ENCODE measurements at places on chromosomes 6 and 20.

DNA sequence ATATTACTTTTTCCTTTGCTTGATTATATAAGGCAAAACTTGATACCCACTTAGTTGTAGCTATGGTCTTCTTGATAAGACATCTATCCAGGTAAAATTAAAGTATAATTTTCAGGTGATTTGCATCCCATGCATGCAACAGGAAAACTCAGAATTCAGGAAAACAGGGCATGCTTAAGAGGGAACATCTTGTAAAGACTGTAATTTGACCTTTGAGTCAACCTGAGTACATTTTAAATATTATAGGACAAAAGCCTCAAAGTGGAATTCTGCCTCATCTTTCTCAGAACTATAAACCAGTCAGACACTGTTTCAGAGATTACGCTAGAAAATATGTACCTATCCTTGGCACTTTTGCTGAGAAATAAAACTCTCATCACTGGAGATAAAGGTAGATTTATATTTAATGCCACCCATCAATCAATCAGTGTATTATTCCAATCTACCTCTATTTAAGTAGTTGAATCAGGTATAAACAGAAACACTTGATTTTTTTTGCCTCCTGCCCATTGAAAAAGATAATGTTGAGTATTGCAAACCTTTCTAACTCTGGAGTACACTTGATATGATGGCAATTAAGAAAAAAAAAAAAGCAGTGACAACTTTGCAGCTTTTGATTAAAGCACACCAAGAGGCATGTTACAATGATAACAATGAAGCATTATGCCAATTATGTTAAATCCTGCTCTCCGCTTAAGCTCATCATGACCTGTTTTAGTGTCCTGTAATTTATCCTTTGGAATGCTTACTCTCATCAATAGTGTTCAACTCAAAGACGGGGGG lies 2.8 kb downstream of the CITED2 start:
- no peak for DNase-seq

- no peak for DNase-seq
These were observed 396.2 kb downstream of the UTRN start for GRCh38 chr6:144681334-144681733.

GRCh38 chr20:59374261-59374660 lies 73.8 kb downstream of the EDN3 start:
- no peak for DNase-seq

GRCh38 chr6:39649996-39650395 lies 75.2 kb downstream of the KIF6 start:
- DNase-seq, result no peak

- DNase-seq, result no peak
These were observed 52.4 kb downstream of the IPCEF1 start for GRCh38 chr6:154304191-154304590.

GRCh38 chr6:109944448-109944847 lies 33.7 kb upstream of the GPR6 start:
- DNase-seq, result no peak

DNA sequence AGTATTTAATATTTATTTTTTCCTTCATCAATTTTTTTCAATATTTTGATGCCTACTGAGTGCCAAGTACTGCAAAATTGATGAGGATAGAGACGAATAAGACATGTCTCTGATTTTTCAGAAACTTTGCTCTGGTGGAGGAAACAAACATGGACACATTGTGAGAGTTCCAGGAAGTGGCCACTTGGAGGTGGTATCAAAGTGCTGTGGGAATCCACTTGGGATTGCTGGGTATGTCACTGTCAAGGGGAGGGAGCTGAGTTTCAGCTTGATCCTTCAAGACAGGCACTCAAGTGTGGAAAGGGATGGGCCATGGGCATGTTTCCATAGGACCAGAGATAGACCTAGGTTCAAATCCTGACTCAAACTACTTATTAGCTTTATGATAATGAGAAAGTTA lies 24.5 kb upstream of the ABCC10 start:
- no peak for DNase-seq

DNA sequence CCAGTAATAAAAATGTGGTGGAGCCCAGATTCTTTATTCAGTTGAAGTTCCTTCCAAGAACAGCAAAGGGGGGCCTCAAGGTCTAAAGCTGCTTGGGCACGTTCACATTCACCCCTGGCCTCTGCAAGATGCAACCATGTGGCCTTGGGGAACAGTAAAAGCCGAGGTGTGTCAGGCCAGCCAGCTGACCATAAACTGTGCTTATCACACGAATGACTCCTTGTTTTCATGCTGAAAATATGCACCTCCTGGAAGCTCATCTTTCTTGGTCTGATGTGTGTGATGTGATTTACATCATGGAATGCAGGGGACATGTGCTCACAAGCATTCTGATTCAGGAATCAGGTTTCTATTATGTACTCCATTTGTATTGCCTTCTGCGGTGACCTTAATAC lies 211.6 kb upstream of the MARCKS start:
- no peak for DNase-seq

- no peak for DNase-seq
These were observed 19.0 kb upstream of the PREX1 start for GRCh38 chr20:48846516-48847492.

- DNase-seq, result no peak
These were observed 21.1 kb upstream of the ROS1 start for GRCh38 chr6:117446861-117447260.

GRCh38 chr6:129890164-129890563 lies 29.0 kb upstream of the TMEM244 start:
- DNase-seq, result no peak

DNA sequence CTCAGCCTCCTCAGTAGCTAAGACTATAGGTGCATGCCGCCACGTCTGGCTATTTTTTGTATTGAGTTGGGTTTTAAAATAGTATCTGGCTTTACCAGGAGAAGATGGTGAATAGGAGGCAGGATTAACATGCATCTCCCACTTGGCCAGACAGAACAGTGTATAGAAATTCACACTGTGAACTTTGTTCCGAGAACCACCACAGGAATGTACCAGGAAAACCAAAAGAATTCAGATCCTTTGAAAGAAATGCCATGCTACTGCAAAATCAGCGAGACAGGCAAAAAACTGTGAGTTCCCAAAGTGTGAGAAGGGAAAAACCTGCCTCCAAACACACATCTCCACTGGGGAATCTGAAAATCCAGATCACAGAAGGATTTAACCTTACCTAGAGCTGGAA lies 327.6 kb downstream of the NKAIN2 start:
- DNase-seq, result no peak

DNA sequence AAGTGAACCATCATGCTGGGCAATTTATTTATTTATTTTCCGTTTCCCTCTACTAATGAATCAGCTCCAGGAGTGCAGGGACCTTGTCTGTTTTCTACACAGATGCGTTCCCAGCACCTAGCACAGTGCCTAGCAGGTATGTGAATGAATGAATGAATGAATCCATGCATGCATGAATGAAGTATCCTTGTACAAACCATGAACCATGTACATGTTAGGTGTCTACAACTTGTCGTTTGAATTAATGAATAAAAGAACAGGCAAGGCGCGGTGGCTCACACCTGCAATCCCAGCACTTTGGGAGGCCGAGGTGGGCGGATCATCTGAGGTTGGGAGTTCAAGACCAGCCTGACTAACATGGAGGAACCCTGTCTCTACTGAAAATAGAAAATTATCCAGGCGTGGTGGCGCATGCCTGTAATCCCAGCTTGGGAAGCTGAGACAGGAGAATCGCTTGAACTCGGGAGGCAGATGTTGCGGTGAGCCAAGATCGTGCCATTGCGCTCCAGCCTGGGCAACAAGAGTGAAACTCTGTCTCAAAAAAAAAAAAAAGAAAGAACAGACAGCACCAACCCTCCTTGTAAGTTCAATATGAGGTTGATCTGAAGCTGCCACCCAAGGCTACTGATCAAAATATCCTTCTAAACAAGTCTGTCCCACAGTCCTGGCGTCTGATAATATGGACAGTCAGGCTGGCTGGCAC lies 27.3 kb upstream of the SLC9A8 start:
- DNase-seq, result no peak

GRCh38 chr6:137702791-137703424 lies 164.2 kb upstream of the TNFAIP3 start:
- no peak for DNase-seq

DNA sequence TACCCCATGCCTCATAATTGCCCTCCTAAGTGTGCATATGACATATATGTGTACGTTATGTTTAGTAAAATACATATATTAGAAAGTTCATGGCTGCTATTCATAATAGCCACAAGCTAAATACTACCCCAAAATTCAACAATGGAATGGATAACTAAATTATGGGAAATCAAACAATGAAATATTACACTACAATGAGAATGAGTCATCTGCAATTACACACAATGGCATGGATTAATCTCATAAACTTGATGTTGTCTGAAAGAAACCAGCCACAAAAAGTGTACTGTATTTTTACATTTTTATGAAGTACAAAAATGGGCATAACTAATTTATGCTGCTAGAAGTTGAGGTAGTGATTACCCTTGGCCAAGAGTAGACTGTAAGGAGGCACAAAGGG lies 477.0 kb downstream of the HAO1 start:
- no peak for DNase-seq

GRCh38 chr6:89308525-89309395 lies 6.3 kb downstream of the GABRR2 start:
- DNase-seq, result no peak

DNA sequence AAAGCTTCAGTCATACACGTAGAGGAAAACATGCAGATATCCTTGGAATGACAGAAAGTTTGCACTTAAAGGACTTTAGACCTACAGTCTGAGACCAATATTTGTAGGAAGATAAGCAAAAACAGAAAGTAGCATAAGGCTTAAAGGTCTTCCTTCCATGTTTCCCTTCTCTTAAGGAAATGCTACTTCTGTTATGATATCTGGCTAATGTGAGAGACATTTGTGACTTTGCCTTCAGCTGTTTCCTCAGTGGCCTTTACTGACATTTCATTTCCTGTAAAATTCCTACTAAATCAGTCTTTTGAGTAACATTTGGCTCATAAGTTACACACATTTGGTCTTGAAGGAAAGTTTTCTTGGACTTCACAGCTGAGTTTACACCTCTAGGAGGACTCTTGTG lies 713.4 kb downstream of the TBC1D32 start:
- no peak for DNase-seq

DNA sequence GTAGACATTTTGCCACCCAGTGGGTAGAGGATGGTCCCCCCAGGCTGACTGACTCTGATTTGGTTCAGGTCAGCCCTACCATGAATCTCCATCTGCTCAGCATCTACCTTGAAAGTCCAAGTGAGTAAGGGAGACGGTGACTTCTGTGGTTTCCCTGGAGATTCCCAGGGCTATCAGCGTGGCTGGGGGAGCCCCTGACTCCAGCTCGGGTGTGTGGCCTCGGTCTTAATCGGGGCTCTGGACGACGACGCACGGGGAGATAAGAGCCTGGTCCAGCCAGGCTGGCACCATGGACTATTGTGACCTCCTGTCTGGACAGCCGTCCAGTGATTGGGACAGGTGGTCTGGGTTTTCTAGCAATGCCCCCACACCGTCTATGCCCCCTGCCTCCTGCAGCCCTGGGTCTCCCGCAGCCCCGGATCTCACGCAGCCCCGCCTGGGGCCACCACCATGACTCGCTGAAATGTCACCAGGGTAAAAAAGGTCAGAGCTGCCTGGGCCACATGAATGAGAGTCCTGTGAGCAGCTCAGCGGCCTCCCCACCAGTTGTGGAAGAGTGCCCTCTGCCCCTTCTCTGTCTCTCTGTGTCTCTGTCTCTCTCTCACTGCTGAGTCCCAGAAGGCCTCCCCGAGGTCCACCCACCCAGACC lies 47.1 kb upstream of the GATA5 start:
- no peak for DNase-seq

DNA sequence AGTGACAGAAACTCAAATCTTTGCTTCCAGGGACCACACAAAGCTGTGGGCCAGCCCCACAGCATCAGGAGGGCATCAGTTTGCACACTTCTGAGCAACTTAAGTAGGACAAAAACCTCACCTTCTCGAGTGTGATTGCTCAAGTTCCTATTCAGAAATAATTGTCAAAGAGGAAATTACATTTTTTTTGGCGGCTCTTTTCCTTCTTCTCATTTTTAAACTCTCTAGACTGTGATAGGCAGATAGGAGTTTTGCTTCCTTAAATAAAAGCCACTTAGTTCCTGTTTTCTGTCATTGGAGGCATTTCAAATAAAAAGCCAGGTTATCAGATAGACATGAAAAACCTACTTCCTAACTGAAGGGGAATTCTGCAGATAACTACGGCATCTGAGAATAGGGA lies 11.2 kb upstream of the TAGAP start:
- no peak for DNase-seq

- no peak for DNase-seq
These were observed 6.4 kb downstream of the CFB start for GRCh38 chr6:31952140-31952805.

GRCh38 chr20:16007962-16008361 lies 565.3 kb downstream of the KIF16B start:
- DNase-seq, result no peak

- no peak for DNase-seq
These were observed 184.6 kb downstream of the ESR1 start for GRCh38 chr6:151992091-151992490.

GRCh38 chr6:167825332-167826229 lies 1.1 kb upstream of the AFDN start:
- no peak for DNase-seq

DNA sequence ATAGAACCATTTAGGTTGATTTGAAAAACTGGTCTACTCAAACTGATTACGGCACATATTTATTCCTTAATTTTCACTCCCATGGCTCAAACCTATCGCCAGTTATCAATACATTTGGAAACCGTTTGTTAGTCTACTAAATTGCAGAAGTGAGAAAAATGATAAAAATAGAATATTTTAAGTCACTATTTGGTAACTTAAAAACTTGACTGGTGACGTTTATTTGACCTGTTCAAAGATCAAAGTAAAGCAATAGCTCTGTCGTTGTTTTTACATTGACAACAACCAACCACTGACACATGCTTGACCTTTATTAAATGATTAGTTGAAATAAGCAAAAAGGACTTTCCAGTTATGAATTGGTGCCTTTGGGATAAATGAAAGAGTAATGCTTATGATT lies 402.9 kb upstream of the MAP3K7 start:
- no peak for DNase-seq

- DNase-seq, result no peak
These were observed at the start of gene SIGLEC1 for GRCh38 chr20:3712279-3712873. SIGLEC1 (minus strand) TSS chr20:3712600; CDS start chr20:3707128, 5,472 bp downstream.

DNA sequence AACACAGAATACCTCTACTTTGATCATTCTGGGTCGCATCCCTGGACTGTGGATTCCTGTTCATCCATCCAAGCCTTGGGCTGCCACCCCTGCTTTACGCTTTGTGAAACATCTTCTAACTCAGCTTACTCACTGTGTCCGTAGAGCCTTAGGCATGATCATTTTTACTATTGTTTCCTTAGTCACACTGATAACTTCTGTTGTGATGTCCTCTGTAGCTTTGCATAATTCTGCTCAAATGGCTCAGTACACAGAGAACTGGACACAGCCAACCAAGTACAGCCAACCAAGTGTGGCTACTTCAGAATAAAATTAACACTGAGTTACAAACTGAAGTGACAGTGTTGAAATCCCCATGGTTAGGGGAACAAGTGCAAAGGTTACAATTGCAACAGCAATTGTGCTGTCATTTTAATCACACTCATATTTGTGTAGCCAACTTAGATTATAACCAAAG lies 8.6 kb upstream of the FKBP1A start:
- no peak for DNase-seq
